CD4-positive, alpha-beta T cell treated with Interleukin-4 for 1 hour (primary cell): ENCODE measurements at places on chromosomes 13 and 19.

- no peak for DNase-seq
Observed at GRCh38 chr13:32205431-32206096, 109.6 kb downstream of the ZAR1L start.

DNA sequence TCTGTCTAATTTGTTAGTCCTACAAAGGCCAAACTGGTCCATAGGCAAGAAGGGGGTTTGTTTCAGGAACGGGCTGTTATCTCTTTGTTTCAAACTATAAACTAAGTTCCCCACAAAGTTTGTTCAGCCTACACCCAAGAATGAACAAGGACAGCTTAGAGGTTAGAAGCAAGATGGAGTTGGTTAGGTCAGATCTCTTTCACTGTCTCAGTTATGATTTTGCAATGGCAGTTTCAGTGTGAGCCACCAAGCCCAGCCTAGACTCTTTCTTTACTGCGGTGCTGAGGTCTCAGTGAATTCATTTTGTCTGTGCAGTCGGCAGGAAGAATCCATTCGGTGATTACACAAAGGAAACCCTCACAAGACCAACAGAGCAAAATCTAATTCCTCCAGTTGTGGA lies 56.6 kb upstream of the ABCC4 start:
- no peak for DNase-seq

DNA sequence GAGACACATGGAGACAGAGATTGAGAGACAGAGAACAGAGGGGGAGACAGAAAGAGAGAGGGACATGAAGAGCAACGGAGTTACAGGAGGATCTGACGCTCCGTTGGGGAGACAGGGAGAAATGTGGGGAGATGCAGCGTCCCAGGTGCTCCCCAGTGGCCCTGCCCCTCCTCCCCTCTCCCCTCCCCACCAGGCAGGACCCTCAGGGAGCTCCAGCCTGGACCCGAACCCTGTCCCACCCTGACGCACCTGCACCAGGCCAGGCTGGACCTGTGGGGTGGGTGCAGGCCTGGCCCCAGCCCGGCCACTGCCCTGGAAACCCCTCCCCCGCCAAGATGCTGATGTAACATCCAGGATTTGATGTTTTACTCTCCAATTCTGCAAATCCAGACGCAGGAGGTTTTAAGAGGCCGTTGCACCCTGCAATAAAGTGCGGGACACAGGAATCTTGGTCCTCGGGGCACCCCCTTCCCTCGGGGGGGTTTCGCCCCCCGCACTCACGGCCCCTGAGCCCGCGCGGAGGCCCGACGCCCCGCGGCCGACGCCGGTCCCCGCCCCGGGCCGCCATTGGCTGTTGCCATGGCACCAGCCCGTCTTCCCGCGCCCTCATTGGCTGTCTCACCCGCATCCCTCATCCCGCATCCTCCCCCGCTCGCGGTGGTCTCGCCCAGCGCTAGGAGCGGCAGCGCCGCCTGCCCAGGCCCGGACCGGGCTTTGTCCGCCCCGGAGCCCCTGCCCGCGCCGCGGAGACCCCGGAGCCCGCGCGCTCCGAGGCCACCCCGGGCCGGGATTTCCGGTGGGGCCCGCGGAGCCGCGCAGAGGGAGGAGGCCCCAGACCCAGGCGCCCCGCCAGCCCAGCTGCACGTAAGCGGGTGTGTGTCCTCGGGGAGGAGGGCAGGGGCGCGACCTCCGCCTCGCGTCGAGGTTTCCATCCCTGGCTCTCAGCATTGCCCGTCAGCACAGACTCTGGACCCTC lies at the start of gene APC2:
APC2 (plus strand) TSS at position 655 of the 976 bp plus-strand sequence. CDS start 2,881 bp downstream, outside the sequence.
- DNase-seq, result peak; percentile 36

GRCh38 chr13:40401911-40402776 lies 264.3 kb downstream of the FOXO1 start:
- DNase-seq, result peak; percentile 38

GRCh38 chr19:39411832-39412099 lies 703 bp upstream of the PLEKHG2 start:
- peak; percentile 94 for DNase-seq

- DNase-seq, result no peak
Observed at GRCh38 chr13:26919732-26920131, 159.1 kb upstream of the GPR12 start.

- DNase-seq, result peak; percentile 76
Observed at GRCh38 chr19:7799640-7800355, 30.2 kb upstream of the EVI5L start.

GRCh38 chr13:114034481-114034891 lies 60.6 kb upstream of the C13orf46 start:
- DNase-seq, result no peak

GRCh38 chr13:29482504-29482903 lies 113.0 kb downstream of the SLC7A1 start:
- DNase-seq, result no peak

- peak; percentile 85 for DNase-seq
Observed at GRCh38 chr19:16078759-16079707, 2.7 kb downstream of the TPM4 start.

- DNase-seq, result peak; percentile 14
Observed at GRCh38 chr13:20231839-20232555, at the start of gene GJB6. Gene GJB6 (minus strand): TSS chr13:20232319. CDS start chr13:20223480, 8,839 bp downstream.
